CD4-positive, alpha-beta T cell treated with Interleukin-15 for 1 hour (primary cell): ENCODE measurements at places on chromosomes 4 and X.

DNA sequence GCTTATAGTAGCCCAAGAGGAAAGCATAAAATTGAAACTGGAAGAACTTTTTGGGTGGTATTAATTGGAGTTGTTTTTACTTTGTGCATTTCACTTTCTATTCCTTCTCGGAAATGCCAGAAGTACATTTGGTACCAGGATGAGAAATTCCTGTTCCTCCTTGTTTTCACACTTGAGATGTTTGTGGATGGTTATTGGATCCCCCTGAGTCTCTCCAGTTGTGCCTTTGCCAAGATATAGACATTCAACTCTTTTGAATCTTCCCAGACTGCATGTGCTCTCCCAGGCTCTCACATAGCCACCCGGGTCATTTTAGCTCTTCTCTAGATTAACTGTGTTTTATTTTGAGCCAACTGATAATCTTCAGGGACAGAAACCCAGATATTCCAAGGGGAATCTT lies 120.5 kb downstream of the AFF1 start:
- no peak for DNase-seq

GRCh38 chrX:3076416-3076991 lies 35.2 kb downstream of the ARSF start:
- no peak for DNase-seq

GRCh38 chrX:130669233-130669632 lies 233.8 kb downstream of the ENOX2 start:
- DNase-seq = no peak

- DNase-seq = no peak
These were observed 50.0 kb downstream of the C4orf46 start for GRCh38 chr4:158621729-158622128.

DNA sequence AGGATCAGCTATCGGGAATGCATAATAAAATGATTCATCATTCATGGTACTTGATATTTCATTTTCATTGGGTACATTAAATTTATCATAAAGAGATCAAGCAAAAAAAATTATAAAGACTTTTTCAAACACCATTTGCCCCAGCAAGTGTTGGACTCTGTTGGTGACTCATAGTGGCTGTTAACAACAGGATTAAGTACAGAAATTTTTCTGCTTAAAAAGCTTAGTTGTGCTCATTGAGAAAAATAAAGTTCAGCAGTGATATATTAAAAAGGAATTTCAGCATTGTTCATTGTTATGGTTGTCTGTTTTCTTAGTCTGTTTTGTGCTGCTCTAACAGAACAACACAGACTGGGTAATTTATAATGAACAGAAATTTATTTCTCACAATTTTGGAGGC lies 86.2 kb upstream of the PCDH10 start:
- DNase-seq = no peak

- DNase-seq = no peak
These were observed 58.7 kb downstream of the LEF1 start for GRCh38 chr4:108109997-108110416.

GRCh38 chr4:113300471-113300928 lies 251.0 kb downstream of the ANK2 start:
- no peak for DNase-seq

- no peak for DNase-seq
These were observed 115.2 kb upstream of the AGA start for GRCh38 chr4:177557416-177557815.
